ENCODE measurements at places on chromosomes 4 and X.

DNA sequence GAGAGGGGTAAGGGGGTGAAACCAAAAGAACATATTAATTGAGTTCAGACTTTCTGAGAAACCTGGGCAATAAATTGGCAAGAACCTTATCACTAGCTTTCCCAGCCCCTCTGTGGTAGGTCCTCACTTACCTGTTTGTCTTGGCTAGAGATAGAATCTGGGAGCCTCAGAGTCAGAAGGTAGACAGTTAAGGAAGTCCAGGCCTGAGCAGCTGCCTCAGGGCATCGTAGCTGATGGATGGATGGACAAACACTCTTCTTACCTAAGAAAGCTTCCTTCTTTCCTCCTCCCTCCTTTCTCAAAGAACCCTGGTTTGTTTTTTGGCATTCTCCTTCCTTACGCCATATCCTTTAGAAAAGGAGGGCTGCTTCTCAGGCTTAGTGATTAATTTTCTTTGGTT is 24.4 kb downstream of the FRAS1 start:
- DNase-seq = no peak

GRCh38 chr4:41613386-41613785 is 75.4 kb downstream of the LIMCH1 start:
- no peak for DNase-seq

DNA sequence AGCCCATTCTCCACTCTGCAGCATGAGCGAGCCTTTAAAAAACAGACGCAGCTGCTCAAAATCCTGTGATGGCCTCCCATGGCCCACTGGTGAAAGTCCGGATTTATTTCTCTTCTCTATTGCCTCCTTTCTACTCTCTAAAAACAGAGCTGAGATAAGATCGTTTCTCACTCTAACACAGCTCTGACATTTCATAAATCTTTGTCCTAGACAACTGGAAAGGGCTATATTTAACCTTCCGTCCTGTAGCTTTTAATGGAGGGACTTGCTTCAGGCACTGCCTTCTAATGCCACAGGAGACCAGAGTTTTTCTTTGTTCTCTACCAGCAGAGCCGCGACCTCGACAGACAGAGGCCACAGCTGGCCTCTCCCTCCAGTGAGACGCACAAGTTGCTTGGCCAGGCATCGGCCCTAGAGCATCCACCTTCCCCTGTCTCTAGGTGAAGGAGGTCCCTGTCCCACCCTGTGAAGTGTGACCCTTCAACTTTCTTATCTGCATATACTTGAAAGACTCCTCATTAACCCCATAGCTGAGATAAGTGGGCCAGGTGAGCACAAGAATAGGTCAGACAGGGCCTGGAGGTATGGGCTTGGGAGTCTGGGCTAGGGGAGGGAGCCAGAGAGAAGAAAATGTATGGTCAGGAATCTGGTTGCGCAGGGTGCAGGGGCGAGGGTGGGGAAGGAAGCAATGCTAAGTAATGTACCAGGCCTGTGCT is 50.0 kb downstream of the RTL5 start:
- no peak for DNase-seq

GRCh38 chr4:29565256-29565655 is 1154.9 kb upstream of the PCDH7 start:
- no peak for DNase-seq

GRCh38 chr4:158050942-158051341 is 121.9 kb downstream of the GASK1B start:
- DNase-seq = no peak
